Articular chondrocyte of knee joint (primary cell): ENCODE measurements at places on chromosomes 4 and X. TPM values are rescaled to one million over a fixed set of nuclear protein-coding genes. Genes with fewer than 3 reads are reported as not detected.

ZNF185 gene
- total RNA-seq, result 3.4 and 5.0 TPM in 2 replicates

COQ2 gene
- total RNA-seq, result 19.9 and 29.4 TPM in 2 replicates

DCX gene
- total RNA-seq, result under 0.01 TPM in 1 of 2 replicates, not detected in the other

CWH43 gene
- not detected in 2 replicates for total RNA-seq

SRPK3 gene
- 0.65 TPM in 2 replicates for total RNA-seq

TMEM164 gene
- 12.4 and 14.5 TPM in 2 replicates for total RNA-seq

PABPC1L2B gene
- not detected in 2 replicates for total RNA-seq

JCHAIN gene
- total RNA-seq, result 6.4 and 25.7 TPM in 2 replicates
